ENCODE measurements at places on chromosomes 5 and 9.

DNA sequence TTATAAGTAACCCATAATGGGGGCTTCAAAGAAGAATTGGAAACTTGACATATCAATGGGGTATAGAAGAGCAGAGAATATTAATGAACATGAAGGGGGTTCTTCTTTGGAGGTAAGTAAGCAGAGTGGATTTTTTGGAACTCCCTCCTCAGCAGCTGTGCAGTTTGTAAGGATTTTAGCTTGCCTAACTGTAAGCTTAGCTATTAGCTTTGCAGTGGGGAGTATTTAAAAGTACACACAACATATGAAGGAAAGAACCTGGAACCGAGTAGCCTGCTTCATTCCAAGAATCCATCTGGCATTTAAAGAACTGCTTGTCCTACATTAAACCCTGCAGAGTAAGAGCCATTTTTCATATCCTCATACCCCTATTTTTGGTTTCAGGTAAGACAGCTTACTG lies 2.2 kb upstream of the PBX3 start:
- DNase-seq = no peak

DNA sequence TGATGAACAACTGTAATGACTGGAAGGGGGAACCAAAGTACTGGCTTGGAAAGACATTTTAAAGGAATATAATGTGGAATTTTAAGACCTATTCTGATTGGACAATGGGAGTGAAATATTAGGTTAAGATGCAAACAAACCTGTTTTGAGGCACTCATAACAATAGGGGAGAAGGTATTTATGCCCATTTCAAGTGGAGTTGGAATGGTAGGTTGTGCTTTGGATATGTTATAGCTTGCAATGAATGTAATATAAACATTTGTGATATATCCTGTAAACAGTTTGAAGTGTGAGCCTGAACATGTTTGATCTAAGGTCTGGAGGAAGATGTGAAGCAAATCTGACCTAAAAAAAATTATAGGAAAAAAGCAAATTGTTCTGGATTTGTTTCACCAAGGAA lies 129.6 kb upstream of the GRHPR start:
- no peak for DNase-seq

GRCh38 chr9:119477197-119477596 lies 108.0 kb upstream of the BRINP1 start:
- no peak for DNase-seq

- DNase-seq = no peak
Measured at GRCh38 chr5:27316271-27316650, 277.9 kb upstream of the CDH9 start.

DNA sequence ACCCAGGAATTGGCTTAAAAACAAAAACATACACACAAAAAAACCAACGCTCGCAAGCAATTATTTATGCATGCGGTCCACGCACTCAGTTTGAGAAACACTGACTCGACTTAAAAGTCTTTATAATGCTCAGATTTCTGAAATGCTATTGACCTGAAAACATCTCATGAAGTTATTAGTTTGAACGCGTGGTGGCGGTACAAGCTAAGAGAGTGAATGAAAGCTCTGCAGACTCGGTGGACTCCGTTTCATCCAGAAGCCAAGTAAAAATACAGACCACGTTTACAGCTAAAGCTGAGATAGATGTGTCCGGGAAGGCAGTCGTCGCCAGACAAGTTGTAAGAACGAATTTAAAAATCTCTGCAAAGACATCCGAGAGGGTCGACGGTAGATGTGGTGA lies at the start of gene PCDHB6:
PCDHB6 (plus strand) TSS at position 246 of the 400 bp plus-strand sequence. CDS start 201 bp downstream, outside the sequence.
- peak; percentile 6 for DNase-seq

DNA sequence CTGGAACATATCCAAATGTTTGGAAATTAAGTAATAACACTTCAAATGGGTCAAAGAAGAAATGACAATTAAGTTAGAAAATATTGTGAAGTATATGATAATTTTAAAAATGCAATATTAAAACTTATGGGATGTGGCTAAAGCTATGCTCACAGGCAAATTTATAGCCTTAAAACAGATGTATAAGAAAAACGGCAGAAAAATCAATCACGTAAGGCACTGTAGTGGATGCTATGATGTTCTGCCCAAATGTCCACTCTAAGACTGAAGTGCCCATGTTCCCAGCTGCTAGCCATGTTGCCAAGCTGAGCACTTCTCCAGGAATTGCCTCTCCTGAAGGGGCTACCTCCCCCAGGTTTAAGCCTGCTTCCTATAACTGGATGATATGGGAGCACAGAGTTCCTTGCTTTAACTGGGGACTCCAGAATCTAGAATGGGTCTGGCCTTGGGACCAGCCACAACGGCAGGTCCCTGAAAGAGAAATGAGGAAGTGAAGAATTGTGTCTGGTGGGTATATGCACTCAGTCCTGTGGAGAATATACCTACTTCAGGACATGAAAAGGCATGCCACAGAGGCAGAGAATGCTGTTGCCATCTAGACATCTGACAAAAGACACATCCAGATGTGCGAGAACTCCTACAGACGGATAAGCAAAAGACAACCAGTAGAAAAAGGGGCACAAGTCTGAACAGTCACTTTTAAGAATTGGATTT lies 78.2 kb upstream of the RXRA start:
- DNase-seq = no peak

DNA sequence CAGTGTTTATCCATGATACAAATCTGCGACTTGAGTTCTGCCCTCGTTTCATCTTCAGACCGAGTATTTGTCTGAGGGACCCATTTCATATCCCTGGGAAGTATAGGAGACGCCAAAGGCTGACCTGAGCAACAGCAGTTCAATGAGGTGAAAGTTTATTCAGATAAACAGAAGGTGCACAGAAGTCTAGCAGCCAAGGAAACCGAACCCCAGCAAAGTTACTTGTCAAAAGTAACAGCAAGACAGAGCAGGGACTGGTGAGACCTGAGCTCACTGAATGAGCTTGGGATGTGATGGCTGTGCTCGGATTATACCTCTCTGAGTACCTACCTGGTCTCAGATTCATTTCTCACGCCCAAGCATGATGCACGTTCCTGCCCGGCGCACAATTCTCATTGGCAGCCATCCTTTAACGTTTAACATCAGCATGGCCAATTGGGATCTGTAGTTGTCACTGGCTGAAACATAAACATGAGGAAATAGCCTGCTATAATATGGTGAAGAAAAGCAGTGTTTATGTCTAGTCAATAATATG lies 599 bp downstream of the LYRM7 start:
- DNase-seq = no peak

All from common myeloid progenitor, CD34-positive (primary cell).